HFFc6 (cell line): ENCODE measurements at places on chromosomes 2 and 18. TPM values are rescaled to one million over a fixed set of nuclear protein-coding genes. Genes with fewer than 3 reads are reported as not detected.
A peak's percentile ranks its signal among the peaks of the same experiment; 100 is the strongest.

GRCh38 chr2:161123531-161124030, 36.6 kb upstream of the TANK start:
- peaks cover 35% of the 10 kb centered on the region for H3K4me1 ChIP-seq
- H3K27me3 ChIP-seq: no peaks in the 10 kb centered on the region
- H3K36me3 ChIP-seq: no peaks in the 10 kb centered on the region
- DNase-seq: no peak
- H3K27ac ChIP-seq: peak overlapping the region; percentile 90

DNA sequence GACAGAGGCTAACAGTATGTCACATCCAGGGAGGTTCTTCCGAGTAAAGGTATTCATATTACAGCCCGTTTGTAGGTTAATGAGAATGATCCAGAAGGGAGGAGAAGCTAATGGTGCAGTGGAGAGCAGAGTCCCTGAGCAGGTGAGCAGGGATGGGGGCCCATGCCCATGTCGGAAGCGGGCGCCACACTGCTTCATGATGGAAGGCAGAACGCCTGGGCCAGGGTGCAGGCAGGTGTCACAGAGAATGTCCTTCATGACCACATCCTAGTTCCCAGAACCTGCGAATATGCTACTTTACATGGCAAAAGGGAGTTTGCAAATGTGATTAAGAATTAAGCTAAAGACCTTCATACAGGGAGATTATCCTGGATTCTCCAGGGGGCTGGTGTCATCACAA, 4.0 kb downstream of the HES6 start:
- H3K4me3 ChIP-seq: no peak overlapping the region
- H3K27ac ChIP-seq: no peak overlapping the region
- no peak for DNase-seq
- peaks cover 9% of the 10 kb centered on the region for H3K4me1 ChIP-seq
- H3K36me3 ChIP-seq: peaks cover 8% of the 10 kb centered on the region

- no peak overlapping the region; the same call in 1 of the 2 replicates for H3K27ac ChIP-seq
- no peaks in the 10 kb centered on the region for H3K27me3 ChIP-seq
- no peak overlapping the region for H3K4me3 ChIP-seq
- H3K4me1 ChIP-seq: peaks cover 32% of the 10 kb centered on the region
These were observed 68.4 kb downstream of the NXPH2 start for GRCh38 chr2:138711812-138712211.

DNA sequence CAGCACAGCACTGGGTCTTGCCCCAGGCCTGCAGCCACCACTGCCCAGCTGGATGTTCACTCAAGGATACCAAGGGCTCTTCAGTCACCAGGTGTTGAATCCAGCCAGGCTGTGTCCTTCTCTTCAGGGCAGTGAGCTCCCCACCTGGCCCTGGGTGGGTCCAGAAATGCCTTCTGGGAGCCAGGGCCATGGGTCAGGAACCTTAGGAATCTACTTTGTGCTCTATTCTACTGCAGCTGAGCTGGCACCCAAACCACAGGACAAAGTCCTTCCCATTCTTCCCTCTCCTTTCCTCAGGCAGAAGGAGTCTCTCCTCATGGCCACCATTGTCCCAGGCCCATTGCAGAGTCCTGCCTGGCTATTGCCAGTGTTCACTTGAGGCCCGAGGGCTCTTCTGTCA, 13.0 kb downstream of the STRADB start:
- H3K27ac ChIP-seq: no peak overlapping the region
- H3K36me3 ChIP-seq: peaks cover 59% of the 10 kb centered on the region
- peaks cover 1% of the 10 kb centered on the region for H3K27me3 ChIP-seq
- peaks cover 51% of the 10 kb centered on the region for H3K4me1 ChIP-seq
- no peak for DNase-seq

Gene HOXD12
- 0.36 TPM in 1 of 3 replicates, not detected in the others for total RNA-seq
